ENCODE measurements at places on chromosomes 2 and 18.

DNA sequence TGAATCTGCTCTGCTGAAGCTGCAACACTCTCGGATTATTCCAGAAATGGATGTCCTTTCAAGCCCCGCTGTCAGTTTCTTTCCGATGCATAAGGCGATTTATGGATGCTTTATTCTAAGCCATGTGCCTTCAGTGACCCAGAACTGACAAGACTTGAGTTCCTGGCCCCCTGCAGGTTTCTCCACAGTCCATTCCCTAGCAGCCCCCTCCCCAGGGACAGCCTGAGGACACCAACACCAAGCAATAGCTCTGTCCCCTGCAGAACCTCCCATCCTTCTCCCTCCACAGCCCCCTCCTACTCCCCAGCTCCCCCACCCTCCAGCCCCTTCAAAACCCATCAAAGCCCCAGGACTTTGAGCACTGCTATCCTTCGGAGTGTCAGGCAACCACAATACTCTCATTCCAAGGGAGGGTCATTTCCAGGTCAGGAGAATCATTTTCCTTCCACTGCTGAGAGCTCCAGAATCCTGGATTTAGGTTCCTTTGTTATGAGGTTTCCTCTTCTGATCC lies 24.6 kb upstream of the SPP2 start:
- no peak for DNase-seq

DNA sequence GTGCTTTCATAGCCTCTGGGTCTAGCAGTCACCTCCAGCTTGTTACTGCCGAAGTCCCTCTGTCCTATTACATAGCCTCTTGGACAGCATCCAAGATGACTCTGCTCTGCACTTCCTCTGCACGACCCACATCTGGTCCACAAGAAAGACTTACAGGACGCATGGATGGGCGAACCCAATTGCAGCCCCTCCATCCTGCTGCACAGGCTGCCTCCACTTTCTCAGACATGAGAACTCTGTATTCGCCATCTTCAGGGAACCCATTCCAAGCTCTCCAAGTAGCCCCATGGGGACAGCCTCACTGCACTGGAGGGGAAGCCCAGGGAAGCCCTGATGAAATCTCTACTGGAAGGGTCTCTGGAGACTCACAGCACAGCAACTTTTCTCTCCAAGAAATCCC lies 172.1 kb downstream of the GFPT1 start:
- no peak for DNase-seq

DNA sequence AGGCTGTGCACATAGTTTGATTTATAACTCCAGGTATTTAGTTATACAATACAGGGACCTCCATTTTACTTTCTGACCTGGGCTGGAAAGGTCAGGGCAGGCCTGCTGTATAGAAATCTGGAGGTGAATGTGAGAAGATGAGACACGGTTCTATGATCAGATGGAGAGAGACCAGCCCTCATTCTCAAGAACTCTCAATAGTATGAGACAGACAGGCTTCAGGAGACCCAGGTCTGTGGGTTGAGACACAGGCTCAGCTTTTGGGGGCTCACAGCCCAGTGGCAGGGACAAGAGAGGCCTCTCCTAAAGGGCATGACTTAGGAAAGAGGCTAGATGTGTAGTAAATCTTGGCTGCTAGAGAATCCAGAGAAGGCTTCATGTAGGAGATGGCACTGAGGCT lies 719 bp upstream of the ATP6V1B1 start:
- DNase-seq: no peak

DNA sequence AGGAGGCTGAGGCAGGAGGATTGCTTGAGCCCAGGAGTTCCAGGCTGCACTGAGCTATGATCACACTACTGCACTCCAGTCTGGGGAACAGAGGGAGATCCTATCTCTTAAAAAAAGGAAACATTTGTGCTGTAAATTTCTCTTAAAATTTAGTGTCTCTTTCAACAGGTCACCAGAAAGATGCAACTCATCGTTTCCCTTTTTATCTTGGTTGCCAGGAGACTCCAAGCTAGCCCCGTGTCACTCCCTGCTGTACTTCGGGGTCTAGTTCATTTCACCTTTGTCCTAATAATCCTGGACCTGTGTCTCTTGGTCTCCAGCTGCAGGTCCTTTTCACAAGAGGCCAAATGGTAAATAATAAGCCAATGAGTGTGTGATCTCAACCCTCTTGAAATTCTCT lies 7.1 kb downstream of the HS1BP3 start:
- DNase-seq: no peak

- no peak for DNase-seq
These were observed 53.9 kb downstream of the PTGR3 start for GRCh38 chr18:75154997-75155396.

DNA sequence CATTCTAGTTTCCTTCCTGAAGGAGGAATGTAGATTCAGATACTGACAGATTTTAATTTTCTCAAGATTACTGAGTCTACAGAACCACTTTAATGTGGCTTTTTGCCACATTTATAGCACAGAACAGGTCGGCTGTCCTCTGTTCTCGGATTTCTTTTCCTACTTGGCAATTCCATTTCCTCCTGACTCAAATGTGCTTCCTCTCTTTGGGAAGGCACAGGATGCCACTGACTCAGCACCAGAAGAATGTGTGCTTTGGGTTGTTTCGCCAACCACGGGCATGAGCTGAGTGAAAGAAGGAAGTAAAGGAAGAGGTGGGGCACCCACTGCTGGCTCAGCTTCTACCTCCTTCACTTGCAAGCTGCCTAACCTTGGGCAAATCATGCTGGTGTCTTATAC lies 970.6 kb upstream of the ACVR2A start:
- DNase-seq: no peak

DNA sequence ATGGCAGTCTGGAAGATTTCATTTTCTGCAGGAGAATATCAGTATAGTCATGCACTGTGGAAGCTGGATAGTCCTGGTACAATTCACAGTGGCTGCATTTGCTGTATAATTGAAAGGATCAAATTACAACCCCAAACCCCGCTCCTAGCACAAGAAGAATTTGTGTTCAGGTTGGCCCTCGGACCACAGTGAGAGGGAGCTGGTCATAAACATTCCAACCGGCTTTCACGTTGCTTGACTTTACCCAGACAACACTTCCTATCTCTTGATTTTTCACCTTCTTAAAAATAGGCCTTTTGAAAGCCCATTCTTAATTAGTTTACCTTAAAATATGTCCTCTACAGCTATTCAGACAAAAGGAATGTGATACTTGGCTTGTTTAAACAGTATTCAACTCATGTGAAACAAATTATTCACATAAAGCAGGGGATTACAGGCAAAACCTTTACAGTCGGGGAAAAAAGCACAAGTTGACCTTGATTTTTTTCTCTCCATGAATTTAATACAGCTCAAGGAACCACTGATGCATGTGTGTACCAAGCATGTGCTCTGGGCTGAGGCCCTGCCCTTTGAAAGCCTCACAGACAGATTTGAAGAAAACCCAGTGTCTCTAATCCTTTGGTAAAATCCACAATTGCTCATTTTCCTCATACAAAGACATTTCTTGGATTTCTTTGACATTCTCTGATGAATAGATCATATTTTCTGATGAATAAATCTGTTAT lies 143.0 kb upstream of the SOX11 start:
- no peak for DNase-seq

DNA sequence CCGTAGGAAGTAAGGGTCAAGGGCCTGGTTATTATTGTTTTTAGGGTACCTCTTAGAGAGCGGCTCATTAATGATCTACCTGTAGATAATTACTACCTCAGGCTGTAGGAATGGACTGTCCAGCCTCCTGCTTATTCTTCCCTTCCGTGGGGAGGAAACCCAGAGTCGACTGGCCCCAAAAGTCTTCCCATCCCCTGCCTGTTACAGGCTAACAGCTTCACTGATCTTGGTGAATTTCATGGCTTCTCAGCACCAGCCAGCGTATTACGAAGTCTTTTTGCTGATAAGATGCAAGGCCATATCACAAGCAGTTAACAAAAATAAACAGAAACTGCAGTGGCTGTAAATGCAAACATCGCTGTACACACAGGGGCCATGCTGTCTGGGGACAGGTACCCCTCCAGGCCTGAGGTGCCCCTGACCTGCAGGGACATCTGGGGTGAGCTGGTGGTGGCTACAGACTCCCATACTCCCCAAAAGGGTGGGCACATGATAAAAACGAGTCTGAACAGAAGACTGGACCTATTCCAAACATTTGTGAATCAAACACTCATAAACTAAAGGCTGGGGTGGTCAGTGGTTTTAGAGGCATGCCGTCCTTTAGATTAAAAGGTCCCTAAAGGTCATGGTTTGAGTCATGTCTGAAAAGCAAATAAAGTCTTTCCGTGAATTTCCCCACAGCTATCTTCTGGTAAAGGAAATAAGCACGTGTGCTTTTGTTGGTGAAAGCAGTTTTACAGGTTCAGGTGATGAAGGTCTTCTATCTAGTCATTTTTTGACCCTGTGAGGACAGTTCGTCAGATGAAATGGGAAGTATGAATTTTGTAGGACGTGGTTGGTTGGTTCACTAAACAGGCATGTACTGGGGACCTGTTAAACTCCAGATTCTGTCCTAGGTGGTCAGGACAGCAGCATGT lies 36.7 kb downstream of the TTC39C start:
- DNase-seq: no peak

DNA sequence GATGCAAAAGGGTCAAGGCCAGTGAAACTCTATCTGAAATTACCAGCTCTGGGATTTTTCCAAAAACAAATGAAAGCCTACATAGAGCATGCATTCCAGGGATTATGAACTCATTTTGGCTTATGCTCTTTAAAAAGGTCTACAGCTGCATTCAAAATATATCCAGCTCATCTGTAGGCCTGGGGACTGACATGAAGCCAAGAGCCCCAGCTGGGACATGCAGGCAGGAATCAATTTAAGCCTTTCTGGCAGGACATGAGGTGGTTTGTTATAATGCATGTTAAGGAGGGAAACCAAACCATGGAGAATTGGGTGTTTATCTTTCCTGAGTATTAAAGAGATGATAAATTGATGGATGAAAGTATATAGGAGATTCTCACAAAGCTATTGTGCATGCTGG lies 164.5 kb downstream of the RBM43 start:
- DNase-seq: no peak

DNA sequence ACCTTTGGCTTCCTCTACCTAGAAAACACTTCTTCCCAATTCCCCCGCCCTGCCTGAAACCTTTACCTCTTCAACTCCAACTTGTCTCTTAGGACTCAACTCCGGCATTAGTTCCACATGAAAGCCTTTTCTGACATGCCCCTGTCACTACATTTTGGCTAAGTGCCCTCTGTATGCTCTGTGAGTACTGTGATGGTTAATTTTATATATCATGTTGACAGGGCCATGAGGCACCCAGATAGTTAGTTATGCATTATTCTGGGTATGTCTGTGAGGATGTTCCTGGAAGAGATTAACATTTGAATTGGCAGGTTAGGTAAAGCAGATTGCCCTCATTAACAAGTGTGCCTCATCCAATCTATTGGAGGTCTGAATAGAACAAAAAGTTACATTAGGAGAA lies 75.6 kb upstream of the NCKAP5 start:
- no peak for DNase-seq

- no peak for DNase-seq
These were observed 46.2 kb downstream of the PUM2 start for GRCh38 chr2:20304411-20304810.

- DNase-seq: no peak
These were observed 551.8 kb upstream of the SOX11 start for GRCh38 chr2:5140347-5140746.

GRCh38 chr2:153589586-153589985 lies 111.0 kb upstream of the RPRM start:
- no peak for DNase-seq

- DNase-seq: no peak
These were observed 2.3 kb downstream of the HOXD11 start for GRCh38 chr2:176109192-176109901.

DNA sequence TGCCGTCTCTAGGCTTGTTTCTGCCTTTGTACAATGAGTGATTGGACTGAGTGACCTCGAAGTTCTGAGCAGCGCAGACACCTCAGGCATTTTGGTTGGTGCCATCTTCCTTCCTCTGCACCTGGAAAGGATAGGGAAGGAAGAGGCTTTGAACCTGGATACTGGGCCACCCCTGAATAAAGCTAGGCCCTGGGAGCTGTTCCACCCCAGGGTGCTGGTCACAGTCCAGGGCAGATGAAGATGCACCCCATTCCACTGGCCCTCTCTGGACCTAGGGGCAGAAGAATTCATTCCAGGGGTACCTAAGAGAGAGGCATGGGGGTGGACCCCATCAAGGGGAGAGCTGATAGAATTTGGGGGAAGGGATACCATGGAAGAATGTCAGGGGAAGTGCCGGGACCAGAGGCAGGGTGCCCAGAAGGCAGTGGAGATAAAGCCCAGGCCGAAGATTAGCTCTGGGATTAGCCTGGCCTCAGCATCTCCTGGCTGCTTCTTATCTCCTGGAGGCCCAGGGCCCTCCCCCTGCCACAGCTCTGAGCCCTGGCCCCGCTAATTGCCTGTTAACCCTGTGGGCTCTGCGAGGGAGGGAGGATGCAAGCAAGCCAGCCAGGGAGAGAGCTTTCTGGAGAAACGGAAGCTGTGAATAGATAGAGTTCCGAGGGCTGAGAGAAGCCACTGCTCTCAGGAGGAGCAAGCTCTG lies 11.4 kb downstream of the ASIC4 start:
- DNase-seq: no peak

GRCh38 chr18:42025491-42025890 lies 70.5 kb downstream of the PIK3C3 start:
- DNase-seq: no peak

DNA sequence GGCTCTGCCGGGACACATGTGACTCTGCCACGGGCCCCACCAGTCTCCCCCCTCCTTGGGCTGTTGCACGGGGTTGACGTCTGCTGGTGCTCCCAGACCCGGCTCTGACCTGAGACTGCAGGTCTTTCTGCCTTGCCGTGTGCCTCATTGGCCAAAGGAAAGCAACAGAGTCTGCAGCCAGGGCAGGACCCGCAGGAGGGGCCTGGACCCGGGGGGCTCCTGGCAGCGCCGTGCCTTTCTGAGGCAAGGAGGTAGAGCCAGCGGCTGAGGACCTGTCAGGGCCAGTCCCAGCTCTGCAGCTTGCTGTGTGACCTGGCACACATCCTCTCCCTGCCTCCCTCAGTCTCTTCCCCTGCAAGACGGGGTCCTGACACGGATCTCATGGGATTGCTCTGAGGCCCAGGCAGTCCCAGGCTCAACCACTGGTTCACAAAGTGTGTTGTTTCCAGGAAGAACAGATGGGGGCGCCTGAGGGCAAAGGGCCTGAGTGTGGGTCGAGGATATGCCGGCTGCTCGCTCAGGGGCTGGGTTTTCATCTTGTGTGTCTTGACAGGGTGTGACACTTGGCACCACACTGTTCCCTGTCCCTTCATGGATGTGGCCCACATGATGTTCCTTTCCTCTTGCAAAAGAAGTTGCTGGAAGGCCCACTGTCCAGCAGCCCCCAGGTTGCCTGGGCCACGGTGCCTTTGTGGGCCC lies 9.0 kb downstream of the CAPN10 start:
- DNase-seq: no peak

DNA sequence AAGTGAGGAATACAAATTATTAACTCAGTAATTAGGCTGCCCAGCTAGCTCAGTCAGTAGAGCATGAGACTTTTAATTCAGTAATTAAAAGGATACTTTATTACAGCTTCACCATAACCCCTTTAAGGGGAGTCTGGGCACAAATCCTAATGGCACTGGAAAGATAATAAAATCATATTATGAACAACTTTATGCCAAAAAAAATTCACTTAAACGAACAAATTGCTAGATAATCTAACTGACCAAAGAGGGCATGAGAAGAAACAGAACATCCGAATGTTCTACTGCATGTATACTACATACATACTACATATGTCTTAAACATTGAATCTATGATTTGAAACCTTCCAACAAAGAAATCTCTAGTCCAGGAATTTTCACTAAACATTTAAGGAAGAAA lies 159.5 kb downstream of the CYP26B1 start:
- DNase-seq: no peak

- DNase-seq: no peak
These were observed 421.0 kb upstream of the NETO1 start for GRCh38 chr18:73288813-73289212.

- DNase-seq: no peak
These were observed 559.8 kb upstream of the FANCL start for GRCh38 chr2:58800881-58801280.

Measured in stimulated activated naive CD4-positive, alpha-beta T cell (primary cell).